Renal cortex interstitium (tissue), 15 donors: ENCODE measurements at places on chromosomes 5 and 9. TPM values are rescaled to one million over a fixed set of nuclear protein-coding genes. Genes with fewer than 3 reads are reported as not detected.

SHOC1 gene
- polyA plus RNA-seq = 0.79 TPM

GRCh38 chr9:106928350-106928749 lies 65.4 kb downstream of the ZNF462 start:
- no peak for DNase-seq

MYOT gene
- 1.7 TPM for polyA plus RNA-seq

GPX8 gene
- 77.0 TPM for polyA plus RNA-seq

DNA sequence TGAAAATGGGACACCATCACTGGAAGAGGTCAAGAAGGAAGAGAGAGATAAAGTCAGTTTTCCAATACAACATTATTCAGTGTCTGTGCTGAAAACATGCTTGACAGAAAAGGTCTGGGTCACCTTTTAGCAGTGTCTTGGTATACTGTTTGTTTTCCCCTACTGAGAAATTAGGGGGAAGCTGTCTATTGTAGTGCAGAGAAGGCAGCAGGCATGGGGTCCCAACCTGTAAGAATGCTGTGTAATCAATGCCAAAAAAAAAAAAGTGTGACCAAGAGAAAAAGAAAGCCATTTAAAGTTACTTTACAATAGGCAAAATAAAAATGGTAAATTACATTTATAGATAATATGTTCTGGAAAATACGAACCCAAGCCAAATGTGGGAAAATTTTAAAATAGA lies 139.3 kb downstream of the RAB3C start:
- no peak for DNase-seq

- DNase-seq = no peak
Measured at GRCh38 chr5:94463739-94464138, 154.7 kb downstream of the KIAA0825 start.

DNA sequence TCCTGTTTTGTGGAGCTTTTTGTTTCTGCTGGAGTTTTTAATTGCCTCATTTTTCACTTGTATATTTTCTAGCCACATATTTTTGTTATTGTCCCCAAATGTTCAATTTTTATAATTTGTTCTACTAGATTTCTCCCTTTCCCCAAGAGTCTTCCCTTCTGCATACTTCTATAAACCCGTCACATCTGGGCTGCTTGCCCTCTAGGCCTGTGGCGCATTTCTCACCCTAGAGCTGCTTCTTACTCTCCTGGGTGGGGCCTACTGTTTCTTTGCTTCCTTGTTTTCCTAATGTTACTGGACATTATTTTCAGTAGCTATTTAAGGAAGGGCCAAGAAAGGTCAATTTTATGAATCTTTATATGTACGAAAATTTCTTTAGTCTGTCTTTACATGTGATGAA lies 51.5 kb downstream of the NXNL2 start:
- DNase-seq = no peak

TRIM7 gene
- 0.42 TPM for polyA plus RNA-seq

DNA sequence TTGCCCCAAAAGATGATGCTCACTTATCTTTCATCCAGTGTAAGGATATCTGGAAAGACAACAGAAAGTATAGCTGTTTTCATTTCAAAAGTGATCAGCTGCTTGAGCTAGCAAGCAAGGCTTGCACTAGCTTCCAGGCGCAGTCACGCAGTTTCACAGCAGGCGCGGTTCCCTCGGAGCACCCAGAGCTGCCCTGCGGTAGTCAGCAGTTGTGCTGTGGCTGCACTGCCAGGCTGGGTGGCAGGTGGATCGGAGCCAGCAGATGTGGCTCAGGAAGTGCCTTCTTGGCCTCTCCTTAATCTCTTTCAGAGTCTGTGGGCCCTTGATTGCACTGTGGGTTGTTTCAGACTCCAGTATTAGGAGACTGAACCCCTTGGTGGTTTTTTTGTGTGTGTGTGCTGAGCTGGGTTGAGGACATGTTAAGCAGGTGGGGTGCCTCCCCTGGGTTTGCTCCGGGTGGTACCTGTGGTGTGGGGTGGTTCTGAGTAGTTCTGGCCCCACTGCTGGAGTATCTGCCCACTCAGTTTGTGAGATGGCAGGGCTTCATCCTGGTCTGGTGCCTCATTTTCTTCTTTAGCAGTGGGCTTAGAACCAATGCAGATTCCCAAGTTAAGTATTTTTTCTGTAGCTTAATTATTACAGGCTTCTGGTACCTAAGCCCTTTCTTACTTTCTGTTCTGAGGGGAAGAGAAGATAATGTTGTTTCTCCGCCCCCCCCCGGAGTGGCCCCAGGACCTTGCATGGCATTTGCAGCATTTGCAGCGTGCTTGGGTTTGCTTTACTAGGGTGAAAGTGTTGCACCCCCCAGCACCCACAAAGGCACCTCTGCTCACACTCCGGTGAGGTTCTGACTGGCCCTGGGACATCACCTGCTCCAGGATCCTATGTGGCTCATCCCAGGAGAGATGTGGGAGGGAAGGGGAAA lies 16.4 kb downstream of the TENT4A start:
- DNase-seq = no peak

DNA sequence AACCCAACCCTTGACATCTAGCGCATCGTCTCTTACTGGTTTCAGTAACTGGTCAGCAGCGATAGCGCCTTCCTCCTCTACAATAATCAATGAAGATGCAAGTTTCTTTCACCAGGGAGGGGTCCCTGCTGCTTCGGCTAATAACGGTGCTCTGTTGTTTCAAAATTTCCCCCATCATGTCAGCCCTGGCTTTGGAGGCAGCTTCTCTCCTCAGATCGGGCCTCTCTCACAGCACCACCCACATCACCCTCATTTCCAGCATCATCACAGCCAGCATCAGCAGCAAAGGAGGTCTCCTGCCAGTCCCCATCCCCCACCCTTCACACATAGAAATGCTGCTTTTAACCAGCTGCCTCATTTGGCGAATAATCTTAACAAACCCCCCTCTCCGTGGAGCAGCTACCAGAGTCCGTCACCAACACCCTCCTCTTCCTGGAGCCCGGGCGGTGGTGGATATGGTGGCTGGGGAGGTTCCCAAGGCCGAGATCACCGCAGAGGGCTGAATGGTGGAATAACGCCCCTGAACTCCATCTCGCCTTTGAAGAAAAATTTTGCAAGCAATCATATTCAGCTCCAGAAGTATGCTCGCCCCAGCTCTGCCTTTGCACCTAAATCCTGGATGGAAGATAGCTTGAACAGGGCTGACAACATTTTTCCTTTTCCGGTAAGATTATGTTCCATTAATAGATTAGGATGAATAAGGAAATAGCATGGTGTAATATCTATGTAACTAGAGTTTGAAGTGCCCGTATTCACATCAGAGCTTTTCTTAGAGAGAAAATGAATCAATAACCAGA lies 2.2 kb downstream of the CPEB4 start:
- no peak for DNase-seq

- no peak for DNase-seq
Measured at GRCh38 chr5:158383486-158383885, 524.5 kb upstream of the CLINT1 start.
